RKO (cell line): ENCODE measurements at places on chromosomes 11 and 22.

GRCh38 chr11:73597336-73597955, 466 bp downstream of the FAM168A start:
- no peak for DNase-seq

DNA sequence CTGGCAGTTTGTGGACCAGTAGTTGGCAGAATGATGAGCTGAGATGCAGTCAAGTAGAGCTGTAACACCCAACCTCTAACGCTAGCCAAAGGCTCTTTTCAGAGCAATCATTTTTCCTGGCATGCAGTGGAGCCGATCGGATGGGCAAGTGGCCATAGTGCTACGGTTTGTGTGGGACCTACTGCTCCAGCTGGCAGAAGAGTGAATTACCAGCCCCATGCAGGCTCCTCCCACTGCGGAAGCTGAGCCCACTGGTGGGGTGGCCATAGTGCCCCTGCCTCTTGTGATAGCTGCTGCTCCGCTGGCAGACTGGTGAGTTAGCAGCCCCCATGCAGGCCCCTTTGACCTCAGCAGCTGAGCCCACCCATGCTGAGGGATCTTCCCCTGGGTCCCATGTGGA, 27.0 kb upstream of the SC5D start:
- DNase-seq = no peak

GRCh38 chr11:116384407-116384806, 388.4 kb downstream of the BUD13 start:
- DNase-seq = no peak

DNA sequence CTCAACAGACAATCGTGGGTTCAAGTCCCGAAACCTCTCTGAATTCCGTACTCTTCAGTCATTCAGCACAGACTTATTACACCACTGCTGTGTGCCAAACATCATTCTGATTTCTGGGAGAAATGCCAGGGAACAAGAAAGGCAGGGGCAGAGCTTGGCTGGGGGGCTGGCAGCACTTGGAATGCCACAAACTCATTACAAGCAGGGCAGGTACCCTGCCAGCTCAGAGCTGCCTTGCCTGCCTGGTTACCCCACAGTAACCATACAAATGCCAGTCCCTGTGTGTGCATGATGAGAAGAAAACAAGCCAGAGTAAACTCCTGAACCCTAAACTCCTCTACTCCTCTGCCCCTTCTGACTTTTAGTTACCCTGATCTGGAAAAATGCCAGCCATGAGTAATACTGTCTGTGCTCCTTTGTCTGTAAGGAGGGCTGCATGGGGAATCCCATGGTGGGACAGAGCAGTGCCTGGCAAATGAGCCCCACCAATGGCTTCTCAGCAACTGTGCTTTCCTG, 6.9 kb upstream of the RAD9A start:
- no peak for DNase-seq
